ENCODE measurements at places on chromosomes 7 and 10. TPM values are rescaled to one million over a fixed set of nuclear protein-coding genes. Genes with fewer than 3 reads are reported as not detected.

Gene TMEM176B
- total RNA-seq = 45.2 TPM

Gene CPA2
- not detected for total RNA-seq

Gene CDC14C
- not detected for total RNA-seq

Gene CASP2
- 43.0 TPM for total RNA-seq

Gene PRF1
- total RNA-seq = 15.0 TPM

Gene TOMM7
- 278 TPM for total RNA-seq

Gene SBDS
- 109 TPM for total RNA-seq

Gene PRSS37
- not detected for total RNA-seq

Gene DTX2
- 28.1 TPM for total RNA-seq

Gene FAM25C
- not detected for total RNA-seq

Gene TSPAN12
- 25.7 TPM for total RNA-seq

Gene A1CF
- not detected for total RNA-seq

Gene STEAP1
- total RNA-seq = 23.6 TPM

Gene PTF1A
- total RNA-seq = not detected

Gene TMEM225B
- total RNA-seq = 0.93 TPM

Gene ANKRD61
- total RNA-seq = 0.26 TPM

Gene CASTOR2
- 7.4 TPM for total RNA-seq

- DNase-seq = peak; percentile 52
These were observed 20.7 kb downstream of the COX15 start for GRCh38 chr10:99711129-99711719.

DNA sequence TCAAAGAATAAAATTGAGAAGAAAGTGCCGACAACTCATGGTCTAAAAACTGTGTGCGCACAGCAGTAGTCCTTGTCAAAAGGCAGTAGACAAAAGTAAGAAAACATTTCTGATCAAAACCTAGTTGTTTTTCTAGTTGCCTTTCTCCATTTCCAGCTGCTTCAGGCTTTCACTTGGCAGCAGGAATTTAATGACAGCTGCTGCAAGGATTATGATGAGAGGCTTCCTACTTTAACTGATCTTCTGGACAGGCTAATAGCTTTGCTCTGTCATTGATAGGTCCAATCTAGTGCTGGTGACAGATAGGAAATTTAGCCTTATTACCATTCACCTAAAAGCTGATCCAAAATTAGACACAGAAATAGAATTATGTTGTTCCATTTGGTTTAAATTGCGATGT lies 110.7 kb upstream of the SEMA3C start:
- no peak for DNase-seq

DNA sequence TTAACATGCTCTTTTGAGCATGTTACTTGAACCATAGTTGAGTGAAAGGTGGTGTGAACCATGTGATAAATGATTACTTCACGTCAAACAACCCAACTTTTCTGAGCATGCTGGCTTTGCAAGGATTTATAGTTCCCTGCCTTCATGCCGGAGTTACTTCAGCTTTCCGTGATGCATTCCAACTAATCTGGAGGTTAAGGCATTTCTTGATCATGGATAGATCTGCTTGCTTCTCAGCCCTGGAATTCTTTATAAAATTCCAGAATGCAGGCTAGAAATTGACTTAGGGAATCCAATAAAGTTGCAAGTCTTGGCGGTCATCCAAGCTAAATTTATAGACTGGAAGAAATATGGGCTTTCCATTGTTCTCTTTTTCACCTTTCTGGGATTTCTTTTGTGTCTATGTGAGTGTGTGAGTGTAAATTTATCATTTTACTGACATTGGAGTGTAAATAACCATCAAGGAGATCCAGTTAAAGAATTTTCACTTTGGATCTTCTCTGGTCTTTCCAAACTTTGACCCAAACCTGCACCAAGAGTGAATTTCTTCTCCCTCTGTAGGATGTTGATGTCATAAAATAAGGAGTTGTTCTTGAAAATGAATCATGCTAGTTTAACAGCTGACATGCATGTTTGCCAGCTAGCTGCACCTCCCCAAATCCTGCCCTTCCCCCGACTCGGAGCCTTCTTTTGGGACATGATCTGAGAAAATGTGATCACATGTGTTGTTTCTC lies 289.0 kb downstream of the TWIST1 start:
- DNase-seq = no peak

DNA sequence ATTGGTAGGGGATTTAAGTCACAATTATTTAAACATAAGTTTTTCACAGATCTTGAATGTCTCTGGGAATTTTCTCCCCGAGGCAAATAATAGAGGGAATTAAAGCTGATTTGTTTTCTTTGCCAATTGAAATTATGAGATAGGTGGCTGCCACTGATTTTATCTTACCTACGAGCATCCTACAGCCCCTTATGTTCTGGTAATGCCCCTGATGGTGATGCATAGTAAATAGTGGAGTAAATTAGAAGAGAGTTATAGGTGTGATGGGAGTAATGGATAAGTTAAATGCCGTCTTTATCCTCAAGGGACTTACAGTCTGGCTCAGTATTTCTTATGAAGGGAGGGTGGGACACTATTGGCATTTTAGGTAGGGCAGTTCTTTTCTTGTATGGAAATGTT lies 58.1 kb downstream of the HDAC9 start:
- DNase-seq = no peak

DNA sequence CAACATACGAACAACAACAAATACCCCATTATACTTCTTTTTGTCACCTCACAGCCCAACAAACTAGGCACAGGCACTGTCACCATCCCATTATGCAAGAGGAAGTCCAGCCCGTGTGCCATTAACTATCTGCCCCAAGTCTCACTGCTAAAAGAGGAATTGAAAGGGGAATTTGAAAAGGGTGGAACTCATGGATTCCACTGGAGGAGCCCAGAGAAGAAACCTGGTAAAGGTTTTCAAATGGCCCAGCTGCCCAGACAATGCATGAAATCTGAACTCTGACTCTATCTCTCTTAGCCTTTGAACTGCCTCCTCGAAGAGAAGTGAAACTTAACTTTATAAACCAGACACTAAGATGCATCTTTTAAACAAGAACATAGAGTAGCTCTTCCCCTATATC lies 130.0 kb downstream of the PLXNA4 start:
- DNase-seq = no peak

- peak; percentile 31 for DNase-seq
These were observed 13.8 kb upstream of the GPR146 start for GRCh38 chr7:1030444-1031070.

GRCh38 chr7:113338071-113338696 lies 219.8 kb upstream of the SMIM30 start:
- no peak for DNase-seq

DNA sequence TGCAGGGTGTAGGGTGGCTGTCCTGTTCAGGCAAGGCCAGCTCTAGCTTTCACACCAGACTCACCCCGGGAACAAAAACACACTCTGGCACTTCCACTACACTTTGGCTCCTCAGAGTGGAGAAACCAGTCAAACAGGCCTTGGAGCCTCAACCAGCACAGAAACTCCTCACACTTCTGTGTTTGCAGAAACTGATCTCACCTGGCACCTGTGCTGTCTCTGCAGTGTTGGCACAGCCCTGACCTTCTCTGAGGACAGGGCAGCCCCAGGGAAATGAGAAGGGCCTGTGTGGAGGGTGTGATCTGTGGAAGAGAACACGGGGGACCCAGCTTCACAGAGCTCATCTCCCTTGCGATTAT lies 4.1 kb upstream of the CALML5 start:
- DNase-seq = peak; percentile 63

DNA sequence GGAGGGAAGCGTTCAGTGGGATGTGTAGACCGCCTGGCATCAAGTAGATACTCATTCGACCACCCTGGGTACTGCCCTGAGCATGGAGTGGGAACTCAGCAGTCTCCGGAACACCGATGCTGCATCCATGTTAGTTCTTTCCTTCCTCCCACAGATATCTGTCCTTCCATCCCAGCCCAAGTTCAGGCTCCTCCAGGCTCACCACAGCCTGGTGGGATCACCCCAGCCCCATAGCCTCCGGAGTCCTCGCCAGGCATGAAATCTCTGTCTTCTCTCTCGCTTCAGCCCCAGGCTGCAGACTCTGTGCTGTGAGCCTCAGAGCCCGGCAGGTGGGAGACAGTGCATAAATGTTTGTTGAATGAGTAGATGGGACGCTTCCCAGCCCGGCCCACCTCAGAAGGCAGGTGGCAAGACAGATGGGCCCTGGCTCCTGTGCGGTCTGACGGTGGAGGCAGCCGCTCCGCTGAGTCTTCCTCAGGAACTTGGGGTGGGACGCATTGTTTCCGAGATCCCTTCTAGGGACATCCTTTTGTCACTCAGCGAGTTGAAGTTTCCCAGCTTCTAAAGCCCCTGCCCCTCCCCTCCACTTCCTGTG lies 42.9 kb downstream of the ELFN1 start:
- DNase-seq = no peak

DNA sequence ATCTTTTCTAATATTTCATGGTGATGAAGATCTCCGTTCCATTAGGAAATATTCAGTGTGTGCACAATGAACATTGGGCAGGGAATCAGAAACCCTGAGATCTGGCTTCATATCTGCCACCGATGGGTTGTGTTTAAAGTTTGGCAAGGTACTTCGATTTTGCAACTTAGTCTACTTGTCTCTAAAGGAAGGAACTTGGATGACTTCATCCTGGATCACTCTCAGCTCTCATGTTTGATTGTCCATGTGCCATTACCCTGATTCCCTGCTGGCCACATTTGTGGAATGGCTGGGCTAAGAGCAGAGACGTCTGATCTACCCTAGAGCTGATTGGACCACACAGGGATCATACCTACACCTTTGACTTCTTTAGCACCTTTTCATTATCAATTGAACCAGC lies 177.0 kb upstream of the KMT2E start:
- DNase-seq = no peak

GRCh38 chr7:5690931-5691473 lies 90.5 kb downstream of the RNF216 start:
- DNase-seq = no peak

- DNase-seq = no peak
These were observed 279.2 kb downstream of the PRPF18 start for GRCh38 chr10:13865758-13866491.

DNA sequence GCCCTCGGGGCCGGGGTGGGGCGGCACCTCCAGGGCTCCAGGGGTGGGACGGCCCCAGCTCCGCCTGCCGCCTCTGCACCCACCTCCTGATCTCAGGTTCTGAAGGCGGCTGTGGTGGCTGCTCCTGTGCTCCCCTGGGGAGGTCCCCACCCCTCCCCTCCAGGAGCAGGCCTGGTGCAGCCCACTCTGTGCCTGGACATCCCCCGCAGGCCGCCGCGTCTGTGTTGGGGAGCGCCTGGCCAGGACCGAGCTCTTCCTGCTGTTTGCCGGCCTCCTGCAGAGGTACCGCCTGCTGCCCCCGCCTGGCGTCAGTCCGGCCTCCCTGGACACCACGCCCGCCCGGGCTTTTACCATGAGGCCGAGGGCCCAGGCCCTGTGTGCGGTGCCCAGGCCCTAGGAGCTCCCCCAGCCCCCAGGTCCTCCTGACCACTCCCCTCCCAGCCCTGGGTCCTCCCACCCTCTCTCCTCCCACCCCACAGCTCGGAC lies 5.5 kb downstream of the CYP2W1 start:
- peak; percentile 76 for DNase-seq

GRCh38 chr10:61888744-61889143 lies 12.8 kb upstream of the ARID5B start:
- DNase-seq = no peak

DNA sequence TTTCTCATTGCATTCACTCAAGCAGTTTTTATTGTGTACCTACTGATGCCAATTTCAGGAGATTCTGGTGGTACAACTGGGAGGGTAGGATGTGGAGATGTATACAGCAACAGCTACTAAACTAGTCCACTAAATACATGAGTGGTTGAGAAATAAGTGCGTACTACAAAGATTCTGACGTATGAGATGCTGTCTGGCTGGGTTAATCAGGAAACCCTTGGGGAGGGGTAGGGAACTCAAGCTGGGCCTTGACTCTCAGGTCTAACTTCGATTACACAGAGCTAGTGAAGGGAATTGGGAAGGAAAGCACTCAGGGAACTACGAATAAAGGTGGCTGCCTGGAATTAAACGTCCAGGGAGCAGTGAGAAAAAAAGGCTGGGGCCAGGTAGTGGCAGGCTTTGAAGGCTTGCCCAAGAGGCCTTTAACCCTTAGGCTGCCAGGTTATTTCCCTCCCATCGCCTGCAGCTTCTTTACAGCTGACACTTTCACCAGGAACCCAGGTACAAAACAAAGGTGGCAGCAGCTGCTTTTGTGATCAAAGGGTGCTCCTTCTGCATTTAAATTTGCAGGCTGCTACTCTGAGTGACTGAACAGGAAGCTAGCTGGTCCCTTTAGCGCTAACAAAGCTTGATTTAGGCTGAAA lies 3.2 kb downstream of the MMS19 start:
- no peak for DNase-seq

All from left lung (tissue), 14 donors.